Pancreas (tissue), 10 donors: ENCODE measurements at places on chromosomes 3 and 15. TPM values are rescaled to one million over a fixed set of nuclear protein-coding genes. Genes with fewer than 3 reads are reported as not detected.

- peak; percentile 44 for DNase-seq
Measured at GRCh38 chr3:124492824-124493223, 237.4 kb upstream of the UMPS start.

The CHP1 gene
- total RNA-seq, result 59.5 TPM

The TLR9 gene
- 0.47 TPM for total RNA-seq

The ROPN1 gene
- not detected for total RNA-seq

The PSTPIP1 gene
- total RNA-seq, result 0.83 TPM

- DNase-seq, result no peak
Measured at GRCh38 chr3:51954713-51955112, 468 bp upstream of the GPR62 start.

DNA sequence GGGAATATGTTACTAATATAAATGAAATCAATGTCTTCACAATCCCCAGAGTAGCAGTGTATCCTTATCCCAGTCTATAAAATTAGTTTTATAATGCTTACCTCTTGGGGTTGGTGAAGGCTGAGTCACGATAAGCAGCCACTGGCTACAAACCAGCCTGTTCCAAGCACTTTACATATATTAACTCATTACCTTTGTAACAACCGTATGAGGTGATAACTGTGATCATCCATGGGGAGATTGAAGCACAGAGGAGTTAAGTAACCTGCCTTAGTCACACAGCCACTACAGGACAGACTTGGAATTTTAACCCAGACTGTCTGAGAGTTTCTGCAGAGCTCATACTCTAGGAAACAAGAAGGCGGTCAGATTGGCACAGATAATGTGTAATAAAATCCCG is 43.3 kb upstream of the MITF start:
- DNase-seq, result no peak

DNA sequence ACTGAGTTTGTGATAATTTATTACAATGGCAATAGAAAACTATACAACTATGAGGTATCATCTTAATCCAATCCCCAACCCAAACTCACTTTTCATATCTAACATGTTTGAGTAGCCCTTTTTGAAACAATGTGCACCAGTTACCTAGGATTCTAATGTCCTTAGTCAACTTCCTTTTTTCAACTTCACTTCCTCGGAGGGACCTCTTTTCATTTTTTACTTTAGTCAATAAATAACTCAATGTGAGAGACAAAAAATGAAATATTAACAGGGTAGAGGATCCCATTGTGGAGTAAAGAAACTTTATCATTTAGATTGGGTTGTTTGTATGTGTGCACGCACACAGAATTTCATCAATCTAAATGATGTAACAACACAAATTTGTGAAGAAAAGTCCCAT is 193.6 kb upstream of the LRRC3B start:
- DNase-seq, result no peak

GRCh38 chr15:87680208-87680607 is 576.3 kb downstream of the NTRK3 start:
- no peak for DNase-seq

The TJP1 gene
- 39.9 TPM for total RNA-seq

DNA sequence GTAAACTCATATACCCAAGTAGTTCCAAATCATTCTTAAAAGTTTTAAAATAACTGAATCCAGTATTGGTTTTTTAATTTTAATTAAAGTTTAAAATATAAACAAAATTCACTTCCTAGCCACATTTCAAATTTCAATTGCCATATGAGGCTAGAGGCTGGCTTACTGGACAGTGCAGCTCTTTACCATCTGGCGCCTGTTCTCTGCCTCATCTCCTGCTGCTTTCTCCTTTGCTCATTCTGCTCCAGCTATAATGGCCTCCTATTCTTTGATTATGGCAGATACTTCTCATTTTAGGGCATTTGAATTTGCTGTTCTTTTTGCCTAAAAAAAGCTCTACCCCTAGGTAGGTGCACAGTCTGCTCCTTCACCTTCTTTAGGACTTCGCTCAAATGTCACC is 19.1 kb downstream of the ARMC8 start:
- DNase-seq, result no peak

DNA sequence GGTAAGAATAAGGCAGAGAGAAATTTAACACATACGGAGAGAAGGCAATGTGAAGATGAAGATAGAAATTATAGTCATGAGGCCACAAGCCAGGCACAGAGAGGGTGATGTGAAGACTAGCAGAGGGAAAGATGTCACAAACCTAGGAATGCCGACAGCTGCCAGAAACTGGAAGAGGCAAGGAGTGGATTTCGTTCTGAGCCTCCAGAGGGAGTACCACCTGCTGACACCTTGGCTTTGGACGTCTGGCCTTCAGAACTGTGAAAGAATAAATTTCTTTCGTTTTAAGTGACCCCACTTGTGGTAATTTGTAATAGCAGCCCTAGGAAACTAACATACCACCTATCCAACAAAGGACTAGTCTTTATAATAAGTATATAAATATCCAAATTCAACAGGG is 5.0 kb upstream of the SGO1 start:
- no peak for DNase-seq

DNA sequence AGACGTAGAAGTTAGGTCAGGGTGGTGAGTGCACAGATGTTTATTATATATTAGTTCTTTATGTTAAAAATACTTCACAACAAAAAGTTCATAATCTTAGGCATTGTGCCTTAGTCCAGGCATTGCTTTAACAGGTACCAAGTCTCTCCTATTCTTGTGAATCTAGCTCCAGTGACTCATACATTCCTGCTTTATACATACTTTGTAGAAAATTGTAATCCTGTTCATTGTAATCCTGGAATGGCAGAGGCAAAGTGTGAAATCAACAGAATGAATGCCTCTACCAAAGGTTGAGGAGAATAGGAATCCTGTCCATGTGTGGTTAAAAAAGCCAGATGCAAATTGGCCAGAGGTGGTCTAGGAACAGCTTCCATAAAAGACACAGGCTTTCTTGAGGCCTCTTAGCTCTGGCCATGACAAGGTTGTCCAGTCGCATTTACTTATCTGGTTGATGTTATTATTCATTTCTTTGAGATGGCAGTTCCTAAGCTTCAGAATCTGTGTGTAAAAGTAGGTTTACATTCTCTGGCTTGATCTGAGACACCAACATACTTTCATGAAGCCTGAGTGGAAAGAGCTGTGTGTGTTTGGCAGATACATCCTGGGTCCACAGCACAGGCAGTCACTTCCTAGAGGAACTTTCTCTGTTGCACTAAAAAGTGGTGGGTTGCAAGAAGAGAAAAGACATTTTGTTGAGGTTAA is 109.0 kb downstream of the CDIN1 start:
- no peak for DNase-seq

The GATA2 gene
- 6.2 TPM for total RNA-seq
